ENCODE measurements at places on chromosomes 1 and 21.

GRCh38 chr21:36209626-36210171, 53.1 kb downstream of the DOP1B start:
- peak; percentile 49 for DNase-seq

DNA sequence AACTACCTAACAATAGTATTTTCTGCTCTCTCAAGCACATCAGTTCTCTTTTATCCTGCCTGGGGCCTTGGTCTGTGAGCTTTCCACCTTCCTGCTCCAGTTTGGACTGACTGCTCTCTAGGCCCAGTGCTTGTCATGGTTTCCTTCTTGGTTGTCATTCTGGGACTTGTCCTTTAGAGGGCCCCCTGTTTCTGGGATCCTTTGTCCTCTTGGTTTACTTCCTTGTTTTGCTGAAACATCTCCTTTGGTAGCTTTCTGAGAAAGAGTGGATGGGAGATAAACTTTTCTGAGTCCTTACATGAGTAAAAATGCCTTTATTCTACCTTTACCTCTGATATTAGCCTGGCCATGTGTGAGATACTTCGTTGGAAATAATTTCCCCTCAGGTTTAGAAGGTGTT, 4.7 kb downstream of the SLC1A7 start:
- no peak for DNase-seq

- peak; percentile 58 for DNase-seq
Measured at GRCh38 chr1:235821361-235821981, 45.2 kb downstream of the LYST start.

DNA sequence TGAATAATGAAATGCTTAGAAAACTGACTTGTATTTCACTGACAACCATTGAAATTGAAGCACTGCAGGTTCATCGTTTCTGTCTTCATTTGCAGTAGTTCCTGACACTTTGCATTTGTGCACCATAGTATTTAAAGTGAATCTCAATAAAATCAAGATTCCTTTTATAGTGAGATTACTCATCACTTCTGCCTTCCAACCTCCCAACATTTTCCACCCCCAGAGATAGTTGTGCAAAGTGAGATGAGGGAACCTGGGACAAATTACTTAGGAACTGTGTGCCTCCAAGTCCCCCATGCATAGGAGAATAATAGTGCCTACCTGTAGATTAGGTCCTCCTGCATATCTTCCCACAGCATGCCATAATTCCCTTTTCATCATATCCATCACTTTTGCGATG, 114.9 kb upstream of the DPT start:
- no peak for DNase-seq

- DNase-seq: no peak
Measured at GRCh38 chr1:32464191-32464715, 619 bp upstream of the ZBTB8B start.
